T-helper 17 cell (primary cell): ENCODE measurements at places on chromosomes 5 and 9.

- no peaks in the 10 kb centered on the region for H3K4me1 ChIP-seq
- H3K4me3 ChIP-seq = no peak overlapping the region
- DNase-seq = no peak
- no peaks in the 10 kb centered on the region for H3K36me3 ChIP-seq
- no peaks in the 10 kb centered on the region for H3K27me3 ChIP-seq
Observed at GRCh38 chr5:19001054-19001453, 986.9 kb downstream of the CDH18 start.

DNA sequence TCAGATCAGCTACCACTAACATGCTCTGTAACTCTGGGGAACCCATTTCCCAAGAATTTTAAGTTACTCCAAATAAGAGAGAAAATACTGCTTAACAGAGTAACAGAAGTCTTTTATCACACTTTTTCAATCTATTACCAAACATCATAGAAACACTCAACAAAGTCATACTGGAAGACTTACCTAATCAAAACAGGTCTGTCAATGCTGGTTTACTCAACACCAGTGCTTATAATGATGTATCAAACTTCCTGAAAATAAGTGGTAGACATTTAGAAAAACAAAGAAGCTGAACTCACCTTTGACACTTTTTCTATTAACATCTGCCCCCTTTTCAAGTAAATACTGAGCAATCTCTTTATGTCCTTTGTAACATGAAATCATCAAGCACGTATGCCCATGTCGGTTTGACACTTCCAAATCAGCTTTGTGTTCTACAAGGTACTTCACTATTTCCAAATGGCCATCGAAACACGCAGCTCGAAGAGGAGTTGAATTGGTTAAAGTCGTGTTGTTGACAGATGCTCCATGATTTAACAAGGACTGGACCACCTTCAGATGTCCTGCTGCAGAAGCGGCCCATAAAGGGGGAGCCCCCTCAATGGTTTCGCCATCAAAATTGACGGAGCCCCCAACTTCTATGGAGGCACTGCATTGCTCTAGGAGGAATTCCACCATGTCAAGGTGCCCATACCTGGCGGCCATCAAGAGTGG is 1.8 kb downstream of the FEM1C start:
- H3K4me1 ChIP-seq = peaks cover 49% of the 10 kb centered on the region
- H3K27me3 ChIP-seq = no peaks in the 10 kb centered on the region
- H3K4me3 ChIP-seq = peak overlapping the region; percentile 98
- peak overlapping the region; percentile 93 for H3K27ac ChIP-seq

GRCh38 chr5:54844905-54845566 is 140.4 kb downstream of the ESM1 start:
- H3K4me3 ChIP-seq = peak overlapping the region; percentile 73
- H3K36me3 ChIP-seq = peaks cover 5% of the 10 kb centered on the region
- H3K27me3 ChIP-seq = peaks cover 24% of the 10 kb centered on the region
- peaks cover 7% of the 10 kb centered on the region for H3K4me1 ChIP-seq
- peak overlapping the region; percentile 4 for H3K27ac ChIP-seq
- no peak for DNase-seq

DNA sequence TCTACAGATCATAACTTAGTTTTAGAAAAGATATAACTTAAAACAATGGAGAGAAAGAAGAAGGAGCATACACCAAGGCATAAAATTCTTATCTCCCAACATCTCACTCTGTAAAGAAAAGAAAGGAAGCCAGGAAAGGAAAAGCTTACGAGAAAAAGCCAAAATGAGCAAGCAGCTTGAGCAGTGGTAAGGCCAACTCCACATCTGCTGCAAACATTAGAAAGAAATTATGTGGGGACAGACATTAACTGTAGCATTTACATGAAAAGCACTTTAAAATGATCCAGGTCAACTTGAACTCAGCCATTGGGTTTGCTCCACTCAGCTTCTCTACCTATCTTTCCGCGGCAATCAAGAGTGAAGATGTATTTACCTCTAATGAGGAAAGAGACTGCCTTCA is 176.9 kb downstream of the BNC2 start:
- H3K27ac ChIP-seq = no peak overlapping the region
- no peaks in the 10 kb centered on the region for H3K4me1 ChIP-seq
- H3K27me3 ChIP-seq = no peaks in the 10 kb centered on the region
- no peaks in the 10 kb centered on the region for H3K36me3 ChIP-seq

- H3K4me1 ChIP-seq = peaks cover 55% of the 10 kb centered on the region
- no peak for DNase-seq
- H3K4me3 ChIP-seq = peak overlapping the region; percentile 58
Observed at GRCh38 chr5:157280927-157281326, 15.0 kb downstream of the CYFIP2 start.
